ENCODE measurements at places on chromosomes 12 and 14.

DNA sequence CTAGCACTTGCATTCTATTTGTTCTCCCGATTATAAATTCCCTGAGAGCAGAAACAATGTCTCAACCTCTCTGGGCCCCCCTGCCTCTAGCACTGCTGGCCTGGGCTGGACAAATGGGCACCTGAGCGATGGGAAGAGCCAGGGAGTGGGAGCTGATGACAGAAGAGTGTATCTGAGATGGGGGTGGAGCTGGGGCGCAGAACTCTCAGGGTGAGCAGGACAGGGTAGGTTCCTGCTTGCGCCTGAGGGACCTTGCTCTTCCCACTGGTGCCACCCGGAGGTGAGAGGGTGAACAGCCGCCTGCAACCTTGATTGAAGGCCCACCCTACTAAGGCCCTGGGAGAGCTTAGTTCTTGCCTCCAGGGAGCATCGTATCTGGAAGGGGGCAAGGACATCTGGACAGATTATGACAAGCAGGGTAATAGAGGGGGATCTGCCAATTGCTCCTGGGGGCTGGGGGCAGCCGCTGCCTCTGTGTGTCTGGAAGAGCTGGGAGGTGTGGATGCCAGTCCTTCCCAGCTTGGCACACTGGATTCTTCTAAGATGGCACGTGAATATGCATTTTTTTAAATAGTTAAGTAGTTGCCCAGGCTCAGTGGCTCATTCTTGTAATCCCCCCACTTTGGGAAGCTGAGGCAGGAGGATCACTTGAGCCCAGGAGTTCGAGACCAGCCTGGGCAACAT lies 43.0 kb upstream of the TSPAN9 start:
- DNase-seq: peak; percentile 14

- no peak for DNase-seq
Observed at GRCh38 chr14:22300646-22301045, 288.4 kb downstream of the DAD1 start.

DNA sequence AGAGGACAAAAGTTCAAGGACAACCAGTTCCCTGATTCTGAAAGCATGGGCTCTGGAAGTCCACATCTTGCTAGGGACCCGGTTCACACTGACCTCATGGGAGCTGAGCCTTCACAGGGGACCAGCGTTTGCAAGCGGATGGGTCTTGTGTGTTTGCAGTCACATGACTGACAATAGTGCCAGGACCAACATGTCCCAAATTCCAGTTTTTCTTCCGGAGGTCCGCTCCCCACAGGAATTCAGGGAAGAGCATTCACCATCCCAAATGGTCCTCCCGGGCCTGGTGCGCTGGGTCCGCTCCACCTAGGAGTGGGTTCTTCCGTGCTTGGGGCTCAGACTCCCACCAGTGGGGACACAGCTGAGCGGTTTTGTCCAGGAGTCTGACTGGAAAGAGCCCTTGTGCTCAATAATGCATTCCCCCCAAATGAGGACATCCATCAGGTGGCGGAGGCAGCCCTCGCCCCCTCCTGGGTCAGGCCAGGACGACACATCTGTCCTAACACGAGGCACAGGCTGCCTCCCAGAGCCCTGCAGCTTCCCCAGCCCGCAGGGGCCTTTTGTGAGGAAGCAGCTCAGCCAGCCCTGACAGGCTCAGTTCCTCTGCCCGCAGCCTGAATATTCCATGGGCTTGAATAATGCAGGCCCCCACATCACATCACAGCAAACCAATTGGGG lies 91.8 kb upstream of the BCL11B start:
- DNase-seq: no peak

GRCh38 chr12:40145896-40146295 lies 40.0 kb upstream of the SLC2A13 start:
- no peak for DNase-seq

DNA sequence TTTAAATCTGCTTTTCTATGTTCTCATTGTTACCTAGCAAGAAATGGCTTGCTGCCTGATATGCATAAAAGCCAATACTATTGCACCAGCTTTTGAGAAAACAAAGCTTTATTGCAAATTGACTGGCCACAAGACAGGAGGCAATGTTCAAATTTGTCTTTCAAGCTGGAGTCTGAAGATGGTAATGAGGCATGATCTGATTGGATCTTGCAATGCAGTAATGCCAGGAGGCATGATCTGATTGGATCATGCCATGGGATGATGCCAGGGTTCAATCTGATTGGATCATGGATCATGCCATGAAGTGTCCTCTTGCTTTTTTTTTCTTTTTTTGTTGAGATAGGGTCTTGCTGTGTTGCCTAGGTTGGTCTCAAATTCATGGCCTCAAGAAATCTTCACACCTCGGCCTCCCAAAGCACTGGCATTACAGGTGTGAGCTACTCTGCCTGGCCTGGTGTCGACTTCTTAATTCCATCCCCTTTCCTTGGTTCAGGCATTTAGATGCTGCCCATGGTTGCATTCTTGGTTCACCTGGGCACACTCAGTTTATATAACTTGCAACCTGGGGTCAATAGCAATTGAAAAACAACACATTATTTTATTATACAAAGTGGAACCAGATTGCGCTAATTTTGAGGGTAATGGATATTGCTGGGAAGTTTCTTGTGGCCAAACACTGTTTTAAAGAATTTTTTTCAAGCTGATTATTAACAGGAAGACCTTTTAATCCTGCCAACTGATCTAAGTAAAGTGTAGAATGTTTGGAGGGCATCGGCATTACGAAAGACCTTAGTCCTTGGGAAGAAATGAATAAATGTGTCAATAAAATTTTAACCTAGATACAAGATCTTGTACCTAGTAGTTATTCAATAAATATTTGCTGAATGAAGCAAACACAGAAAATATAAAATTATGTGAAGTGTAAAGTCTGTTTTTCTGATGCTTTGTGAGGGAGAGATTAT lies 38.8 kb downstream of the HSD17B6 start:
- DNase-seq: no peak

DNA sequence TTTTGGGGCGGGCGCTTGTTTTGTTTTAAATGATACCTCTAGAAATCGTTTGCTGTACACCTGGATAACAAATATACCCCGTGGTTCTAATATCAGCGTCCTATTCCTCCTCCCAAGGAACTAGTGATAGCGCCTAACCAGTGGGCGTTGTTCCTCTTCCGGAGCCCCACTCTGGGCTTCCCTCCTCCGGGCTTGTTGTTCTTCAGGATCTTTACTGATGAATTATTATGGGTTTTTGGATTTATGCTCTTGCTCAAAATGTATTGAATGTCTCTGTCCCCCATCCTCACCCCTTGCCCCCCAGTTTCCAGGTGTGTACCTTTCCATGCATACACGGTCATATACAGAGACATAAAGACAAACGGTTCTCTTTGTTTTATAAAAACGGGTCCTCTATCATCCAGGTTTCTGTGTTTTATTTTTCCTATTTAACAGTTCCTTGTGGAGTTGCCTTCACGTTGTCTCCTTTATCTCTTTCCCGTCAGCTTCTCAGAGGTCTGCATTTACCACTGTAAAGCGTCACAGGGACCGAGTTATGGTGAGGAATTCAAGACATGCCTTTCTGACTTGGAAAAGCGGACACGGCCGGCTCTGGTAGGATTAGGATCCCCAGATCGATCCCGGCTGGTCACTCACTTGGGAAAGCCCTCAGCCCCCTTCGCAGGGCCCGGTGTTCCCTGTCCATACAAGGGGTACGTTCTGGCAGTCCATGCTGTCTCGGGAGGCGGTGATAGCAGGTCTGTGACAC lies 655 bp upstream of the PLEKHG3 start:
- DNase-seq: no peak

All from NCI-H774 (cell line).